ENCODE measurements at places on chromosomes 3 and 15.
A peak's percentile ranks its signal among the peaks of the same experiment; 100 is the strongest.

DNA sequence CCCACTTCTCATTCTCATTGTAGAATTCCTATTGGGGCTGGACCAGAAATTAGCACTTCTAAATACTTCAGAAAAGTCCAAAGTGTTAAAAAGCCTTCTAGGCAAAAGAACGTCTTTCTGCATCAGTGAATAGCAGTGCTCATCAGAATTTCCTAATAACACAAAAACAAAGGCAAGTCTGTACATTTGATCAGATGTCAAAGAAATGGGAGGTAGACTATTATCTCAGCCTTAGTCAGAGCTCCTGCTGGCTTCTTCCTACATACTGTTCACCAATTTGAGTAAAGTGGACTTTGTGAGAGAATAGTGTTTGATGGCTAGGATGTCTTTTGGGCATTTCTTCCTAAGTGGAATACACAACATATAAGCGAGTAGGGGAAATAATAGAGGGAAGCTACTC lies 48.7 kb downstream of the FOXB1 start:
- no peak overlapping the region for H3K4me3 ChIP-seq
- H3K27ac ChIP-seq: no peak overlapping the region
- H3K4me1 ChIP-seq: no peaks in the 10 kb centered on the region
- H3K27me3 ChIP-seq: peaks cover 41% of the 10 kb centered on the region

GRCh38 chr15:101338502-101339057 lies 43.5 kb upstream of the SNRPA1 start:
- H3K27me3 ChIP-seq: peaks cover 20% of the 10 kb centered on the region
- H3K36me3 ChIP-seq: no peaks in the 10 kb centered on the region
- no peak for DNase-seq
- H3K4me3 ChIP-seq: no peak overlapping the region
- no peak overlapping the region for H3K27ac ChIP-seq

GRCh38 chr3:160475884-160476283 lies 26.3 kb upstream of the TRIM59 start:
- H3K4me3 ChIP-seq: no peak overlapping the region
- no peaks in the 10 kb centered on the region for H3K36me3 ChIP-seq
- H3K27ac ChIP-seq: no peak overlapping the region

DNA sequence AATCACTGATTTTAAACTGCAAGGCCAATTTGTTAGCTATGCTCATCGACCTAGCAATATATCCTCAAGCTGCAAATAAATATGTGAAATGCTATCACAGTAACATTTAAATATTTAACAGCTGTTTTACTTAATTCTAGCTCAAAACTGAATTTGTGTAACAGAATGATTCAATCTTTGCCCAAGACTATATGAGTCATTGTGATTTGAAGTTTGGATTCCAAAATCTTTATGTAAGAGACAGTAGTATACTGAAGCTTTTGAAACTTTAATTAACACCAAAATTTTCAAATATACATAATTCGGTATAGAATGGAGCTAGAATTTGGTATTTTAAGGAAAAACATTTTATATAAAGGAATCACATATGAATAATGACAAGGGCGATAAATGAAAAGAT lies 603.0 kb upstream of the ROBO2 start:
- no peaks in the 10 kb centered on the region for H3K4me1 ChIP-seq
- no peak overlapping the region for H3K27ac ChIP-seq
- no peak for DNase-seq
- no peaks in the 10 kb centered on the region for H3K36me3 ChIP-seq

GRCh38 chr15:67927501-67928168 lies 87.8 kb upstream of the RNU6-1 start:
- H3K4me3 ChIP-seq: no peak overlapping the region
- H3K27ac ChIP-seq: no peak overlapping the region
- H3K4me1 ChIP-seq: no peaks in the 10 kb centered on the region

- no peaks in the 10 kb centered on the region for H3K4me1 ChIP-seq
- no peak for DNase-seq
- peaks cover 23% of the 10 kb centered on the region for H3K27me3 ChIP-seq
- H3K4me3 ChIP-seq: no peak overlapping the region
Observed at GRCh38 chr15:88990185-88990679, 77.1 kb upstream of the MFGE8 start.

- no peak for DNase-seq
- peak overlapping the region; percentile 91 for H3K27ac ChIP-seq
- peaks cover 3% of the 10 kb centered on the region for H3K36me3 ChIP-seq
- peaks cover 39% of the 10 kb centered on the region for H3K4me1 ChIP-seq
- H3K4me3 ChIP-seq: no peak overlapping the region
Observed at GRCh38 chr3:17738921-17739320, 3.5 kb downstream of the TBC1D5 start.

DNA sequence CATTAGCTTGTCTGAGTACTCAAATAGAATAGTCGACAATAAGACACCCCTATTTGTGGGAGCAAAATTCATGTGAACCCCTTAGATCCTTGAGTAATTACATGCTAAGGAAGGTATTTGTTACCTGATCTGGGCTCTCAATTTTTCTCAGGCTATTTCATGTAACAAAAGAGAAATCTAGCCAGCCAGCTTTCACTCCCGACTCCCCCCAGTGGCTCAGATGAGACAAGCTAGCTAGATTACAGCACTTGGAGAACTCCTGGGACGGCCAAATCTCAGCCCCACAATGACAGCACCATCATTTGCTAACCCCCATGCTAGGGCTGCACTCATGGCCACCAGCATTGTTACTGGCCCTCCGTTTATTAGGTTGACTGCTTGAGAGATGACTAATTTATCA lies 41.3 kb downstream of the GLDN start:
- no peak overlapping the region for H3K27ac ChIP-seq
- H3K36me3 ChIP-seq: peaks cover 2% of the 10 kb centered on the region
- DNase-seq: no peak
- H3K4me3 ChIP-seq: no peak overlapping the region
- peaks cover 2% of the 10 kb centered on the region for H3K4me1 ChIP-seq

DNA sequence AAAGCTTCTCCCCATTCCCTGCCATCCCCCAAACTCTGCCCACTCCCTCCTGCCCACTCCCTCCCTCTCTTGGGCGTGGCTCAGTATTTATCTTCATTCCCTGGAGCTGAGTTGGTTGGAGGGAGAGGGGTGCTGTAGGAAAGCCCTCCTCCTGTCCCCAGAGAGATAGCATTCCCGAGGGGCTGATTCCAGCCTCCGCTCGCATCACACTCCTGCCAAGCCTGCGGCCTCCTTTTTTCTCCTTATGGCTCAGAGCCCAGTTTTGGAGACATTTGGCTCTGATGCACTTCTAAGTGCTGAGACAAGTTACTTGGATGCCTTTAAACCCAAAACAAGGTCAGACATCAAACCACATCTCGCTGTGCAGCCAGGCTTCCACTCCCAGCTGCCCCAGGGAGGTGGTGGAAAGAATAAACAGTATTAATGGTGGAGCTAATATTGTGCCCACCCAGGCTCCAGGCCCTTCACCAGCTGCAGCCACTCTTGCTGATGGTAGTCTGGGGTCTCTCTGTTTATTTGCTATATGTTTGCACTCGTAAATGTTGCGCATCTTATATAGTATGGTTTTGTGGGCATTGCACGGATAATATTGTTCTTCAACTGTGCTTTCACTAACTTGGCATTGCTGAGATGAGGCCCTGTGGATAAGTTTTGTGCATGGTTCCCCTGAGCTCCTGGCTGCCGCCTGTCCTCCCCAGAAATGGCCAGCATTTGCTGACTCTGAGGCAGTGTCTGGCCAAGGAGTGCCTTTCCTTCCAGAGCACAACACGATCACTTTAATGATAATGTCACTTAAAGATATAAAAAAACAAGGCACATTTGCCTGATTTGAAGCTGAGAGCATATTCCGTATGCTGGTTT lies 157.2 kb downstream of the LRRC28 start:
- H3K27me3 ChIP-seq: peaks cover 18% of the 10 kb centered on the region
- H3K4me3 ChIP-seq: no peak overlapping the region
- H3K27ac ChIP-seq: peak overlapping the region; percentile 34

- no peaks in the 10 kb centered on the region for H3K36me3 ChIP-seq
- H3K4me3 ChIP-seq: no peak overlapping the region
- no peaks in the 10 kb centered on the region for H3K27me3 ChIP-seq
- H3K4me1 ChIP-seq: no peaks in the 10 kb centered on the region
- H3K27ac ChIP-seq: no peak overlapping the region
Observed at GRCh38 chr3:25037049-25037547, 391.0 kb upstream of the RARB start.

DNA sequence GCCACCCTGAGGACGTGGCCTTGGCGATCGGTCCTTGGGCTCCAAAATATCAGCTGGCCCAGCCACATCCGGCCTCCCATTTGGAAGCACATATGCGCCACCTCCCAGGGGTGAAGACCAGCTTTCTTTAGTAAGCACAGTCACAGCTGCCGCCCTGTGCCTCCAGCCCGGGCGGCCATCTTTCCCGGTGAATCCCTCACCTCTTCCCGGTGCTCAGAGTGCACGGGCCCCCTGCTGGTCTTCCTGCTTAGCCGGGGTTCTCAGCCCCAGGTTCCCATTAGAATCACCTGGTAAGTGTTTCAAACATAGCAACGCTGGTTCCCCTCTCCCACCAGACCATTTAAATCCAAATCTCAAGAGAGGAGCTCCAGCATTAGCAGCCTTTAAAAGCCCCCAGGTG lies 232.2 kb downstream of the VPS13C start:
- peaks cover 33% of the 10 kb centered on the region for H3K27me3 ChIP-seq
- no peak overlapping the region for H3K27ac ChIP-seq
- no peak overlapping the region for H3K4me3 ChIP-seq
- peaks cover 3% of the 10 kb centered on the region for H3K36me3 ChIP-seq

- no peak overlapping the region for H3K4me3 ChIP-seq
- no peaks in the 10 kb centered on the region for H3K36me3 ChIP-seq
- no peak for DNase-seq
Observed at GRCh38 chr15:67022587-67023105, 42.8 kb upstream of the SMAD3 start.

DNA sequence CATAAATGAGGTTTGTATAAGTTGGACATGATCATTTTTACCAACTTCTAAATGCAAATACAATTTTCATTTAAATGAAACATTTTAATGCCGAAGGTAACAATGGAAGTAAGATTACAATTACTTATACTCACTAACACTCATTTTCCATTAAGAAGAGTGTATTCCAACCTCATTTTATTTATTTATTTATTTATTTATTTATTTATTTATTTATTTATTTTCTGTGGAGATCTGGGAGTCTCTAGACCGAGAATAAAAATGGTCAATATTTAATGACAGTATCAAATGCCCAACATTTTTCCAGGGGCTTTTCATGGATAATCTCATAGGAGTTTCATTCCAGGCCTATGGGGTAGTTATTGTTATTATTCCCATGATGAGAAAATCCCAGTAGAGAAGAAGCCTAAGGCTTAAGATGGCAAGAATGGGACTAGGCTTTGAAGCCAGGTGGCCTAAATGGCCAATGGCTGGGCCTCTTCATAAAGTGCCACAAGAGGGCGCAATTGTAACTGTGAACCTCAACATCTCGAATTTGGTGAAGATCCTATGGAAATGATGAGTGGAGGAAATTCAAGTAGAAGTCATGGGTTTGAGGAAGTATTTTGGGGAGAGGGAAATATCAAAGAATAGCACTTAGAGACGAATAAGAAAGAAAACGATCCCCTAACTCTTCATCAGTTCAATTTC lies 21.3 kb downstream of the VGLL3 start:
- H3K36me3 ChIP-seq: no peaks in the 10 kb centered on the region
- no peaks in the 10 kb centered on the region for H3K4me1 ChIP-seq
- H3K27ac ChIP-seq: no peak overlapping the region
- H3K27me3 ChIP-seq: no peaks in the 10 kb centered on the region
- H3K4me3 ChIP-seq: no peak overlapping the region

- H3K27ac ChIP-seq: no peak overlapping the region
- H3K4me1 ChIP-seq: peaks cover 3% of the 10 kb centered on the region
- H3K36me3 ChIP-seq: no peaks in the 10 kb centered on the region
- H3K27me3 ChIP-seq: peaks cover 67% of the 10 kb centered on the region
- no peak for DNase-seq
Observed at GRCh38 chr15:88395872-88396781, 71.1 kb downstream of the MRPL46 start.

- H3K4me1 ChIP-seq: peaks cover 2% of the 10 kb centered on the region
- H3K27ac ChIP-seq: no peak overlapping the region
- H3K27me3 ChIP-seq: peaks cover 27% of the 10 kb centered on the region
- no peak for DNase-seq
Observed at GRCh38 chr3:37546876-37547275, 314.8 kb upstream of the CTDSPL start.

DNA sequence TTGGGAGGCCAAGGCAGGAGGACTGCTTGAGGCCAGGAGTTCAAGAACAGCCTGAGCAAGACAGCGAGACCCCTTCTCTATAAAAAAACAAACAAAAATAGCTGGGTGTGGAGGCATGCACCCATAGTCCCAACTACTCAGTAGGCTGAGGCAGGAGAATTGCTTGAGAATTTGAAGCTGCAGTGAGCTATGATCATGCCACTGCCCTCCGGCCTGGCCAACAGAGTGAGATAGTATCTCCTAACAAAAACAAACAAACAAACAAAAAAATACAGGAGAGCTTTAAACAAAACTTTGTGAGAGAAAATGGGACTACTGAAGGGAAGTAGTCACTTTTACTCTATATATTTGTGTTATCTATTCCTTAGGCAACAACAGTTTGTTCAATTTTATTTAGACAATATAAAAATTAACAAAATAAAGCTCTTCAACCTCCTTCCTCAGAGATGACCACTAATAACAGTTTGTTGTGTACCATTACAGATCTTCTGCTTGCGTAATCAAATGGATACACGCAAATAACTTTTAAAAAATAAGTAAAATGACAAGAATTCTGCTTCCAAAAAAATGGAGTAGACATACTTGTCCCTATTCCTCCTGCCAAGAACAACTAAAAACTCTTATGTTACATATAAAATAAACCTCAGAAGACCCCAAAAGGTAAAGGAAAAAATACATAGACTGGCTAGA lies 17.4 kb downstream of the PHC3 start:
- peaks cover 5% of the 10 kb centered on the region for H3K36me3 ChIP-seq
- no peak for DNase-seq
- no peak overlapping the region for H3K4me3 ChIP-seq
- H3K4me1 ChIP-seq: peaks cover 47% of the 10 kb centered on the region
- H3K27ac ChIP-seq: peak overlapping the region; percentile 76
- H3K27me3 ChIP-seq: no peaks in the 10 kb centered on the region

DNA sequence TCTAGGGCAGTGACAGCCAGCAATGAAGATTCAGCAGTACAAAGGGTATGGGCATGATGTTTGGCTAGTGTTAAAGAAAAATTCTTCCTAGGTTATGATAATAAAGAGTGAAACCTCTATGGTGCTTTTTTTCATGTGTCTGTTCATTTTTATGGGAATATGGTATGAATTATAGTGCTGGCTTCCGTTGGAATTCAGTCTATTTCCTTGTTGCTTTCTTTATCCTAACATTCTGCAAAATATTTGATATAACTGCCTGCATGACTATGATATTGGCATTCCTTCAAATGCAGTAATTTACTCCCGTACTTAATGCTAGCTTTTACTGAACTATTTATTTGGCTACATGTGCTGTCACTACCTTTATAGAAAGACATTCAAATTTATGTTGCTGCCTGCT lies 57.6 kb upstream of the ATP11B start:
- no peak overlapping the region for H3K27ac ChIP-seq
- H3K27me3 ChIP-seq: peaks cover 44% of the 10 kb centered on the region
- peaks cover 1% of the 10 kb centered on the region for H3K4me1 ChIP-seq
- no peak overlapping the region for H3K4me3 ChIP-seq
- no peak for DNase-seq

Data from T-helper 17 cell (primary cell).